ENCODE measurements at places on chromosomes 5 and 9.

DNA sequence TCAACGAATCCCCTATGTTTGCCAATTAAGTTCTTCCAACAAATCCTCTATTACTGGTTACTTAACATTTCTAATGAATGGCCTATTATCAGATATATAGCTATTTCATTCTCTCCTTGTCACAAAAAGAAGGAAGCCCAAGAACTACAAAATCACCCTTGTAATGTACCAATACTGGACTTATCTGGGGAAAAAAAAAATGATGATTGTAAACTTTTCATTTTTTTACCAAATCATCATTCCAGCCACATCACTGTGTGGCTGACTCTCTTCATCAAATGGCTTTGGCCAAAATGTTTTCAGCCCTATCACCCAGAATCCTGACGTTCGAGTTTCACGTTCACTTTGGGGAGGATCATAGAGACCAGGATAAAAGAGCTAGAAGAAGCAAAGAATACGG, 216.7 kb downstream of the ACTL7B start:
- no peak for DNase-seq

GRCh38 chr9:83449166-83449565, 89.0 kb downstream of the FRMD3 start:
- DNase-seq: no peak

- DNase-seq: no peak
These were observed at the start of gene SMIM23 for GRCh38 chr5:171785517-171785916. SMIM23 (plus strand) TSS chr5:171785817; CDS start chr5:171785872, 55 bp downstream.

- no peak for DNase-seq
These were observed 184.2 kb upstream of the TMEM161B start for GRCh38 chr5:88452820-88453219.

GRCh38 chr9:129810788-129811187, 7.8 kb downstream of the TOR1B start:
- no peak for DNase-seq

GRCh38 chr5:138077064-138077696, 6.7 kb upstream of the WNT8A start:
- peak; percentile 71 for DNase-seq

DNA sequence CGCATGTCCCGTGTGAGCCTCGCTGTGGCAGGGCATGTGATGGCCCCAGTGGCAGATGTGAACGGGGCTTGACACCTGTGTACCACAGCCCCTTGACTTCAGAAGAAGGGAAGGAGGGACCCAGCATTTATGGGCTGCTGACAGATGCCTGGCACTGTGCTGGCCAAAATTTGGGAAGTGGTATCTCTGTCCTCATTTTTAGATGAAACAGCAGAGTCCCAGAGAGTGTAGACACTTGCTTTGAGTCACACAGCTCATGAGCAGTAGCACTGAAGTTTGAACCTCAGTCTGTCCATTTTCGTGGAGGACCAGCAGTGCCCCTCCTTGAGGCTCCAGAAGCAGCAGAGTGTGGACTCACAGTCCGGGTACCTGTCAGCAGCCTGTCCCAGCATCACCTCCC, 16.5 kb downstream of the NEK6 start:
- DNase-seq: no peak

GRCh38 chr9:34272101-34272541, 56.9 kb downstream of the KIF24 start:
- DNase-seq: no peak

DNA sequence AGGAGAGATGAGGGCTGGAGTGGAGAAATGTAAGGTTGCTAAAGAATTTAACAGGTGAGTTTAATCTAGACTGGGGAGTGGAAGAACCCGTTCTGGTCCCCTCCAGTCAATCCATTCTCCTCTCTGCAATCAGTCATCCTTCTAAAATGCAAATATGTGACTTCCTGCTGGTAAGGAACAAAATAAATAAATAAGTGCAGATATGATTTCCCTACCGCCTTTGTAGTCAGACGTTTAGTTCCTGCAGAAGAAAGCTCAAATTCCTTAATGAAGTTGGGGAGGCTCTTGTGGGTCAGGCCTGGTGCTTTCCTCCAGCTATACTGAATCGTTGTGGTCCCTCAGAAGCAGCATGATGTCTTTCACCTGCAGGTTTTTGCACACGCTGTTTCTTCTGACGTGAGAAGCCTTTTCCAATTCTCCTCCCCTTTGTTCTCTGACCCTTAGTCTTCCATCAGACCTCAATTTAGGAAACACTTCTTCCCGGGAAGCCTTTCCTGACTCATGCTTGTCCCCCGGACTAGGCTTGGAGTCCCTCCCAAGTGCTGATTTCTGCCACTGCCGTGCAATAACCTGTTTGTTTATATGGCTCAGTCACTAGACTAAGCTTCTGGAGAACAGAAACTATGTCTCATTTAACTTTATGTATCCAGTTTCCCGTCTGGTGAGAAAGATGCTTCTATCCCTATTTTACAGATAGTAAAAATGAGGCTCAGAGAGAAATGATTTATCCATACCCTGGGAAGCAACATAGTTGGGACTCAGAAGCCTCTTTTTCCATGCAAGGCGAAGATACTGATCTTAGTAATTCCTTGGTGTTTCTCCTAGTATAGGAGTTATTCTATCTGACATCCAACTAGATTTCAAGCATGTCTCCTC, 1.3 kb downstream of the ATP6V1G1 start:
- no peak for DNase-seq

DNA sequence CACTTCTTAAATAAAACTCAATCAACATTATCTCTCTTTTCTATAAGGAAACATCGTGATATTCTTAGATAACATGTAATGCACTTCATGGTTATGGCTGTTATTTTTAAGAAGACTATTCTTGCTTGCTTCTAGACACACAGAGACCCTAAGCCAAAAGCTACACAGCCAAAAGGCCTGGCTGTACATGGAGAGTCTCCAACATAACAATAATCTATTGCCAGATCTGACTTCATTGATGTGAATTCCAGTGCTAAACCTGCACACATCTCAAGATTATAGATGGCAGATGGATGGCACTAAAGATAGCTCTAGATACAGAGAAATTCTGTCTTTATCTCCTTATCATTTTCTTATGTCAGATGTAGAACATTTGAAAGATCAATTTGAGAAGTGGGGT, 811.6 kb upstream of the ZNF608 start:
- DNase-seq: no peak

- peak; percentile 5 for DNase-seq
These were observed 58.9 kb downstream of the NREP start for GRCh38 chr5:111697881-111698757.

DNA sequence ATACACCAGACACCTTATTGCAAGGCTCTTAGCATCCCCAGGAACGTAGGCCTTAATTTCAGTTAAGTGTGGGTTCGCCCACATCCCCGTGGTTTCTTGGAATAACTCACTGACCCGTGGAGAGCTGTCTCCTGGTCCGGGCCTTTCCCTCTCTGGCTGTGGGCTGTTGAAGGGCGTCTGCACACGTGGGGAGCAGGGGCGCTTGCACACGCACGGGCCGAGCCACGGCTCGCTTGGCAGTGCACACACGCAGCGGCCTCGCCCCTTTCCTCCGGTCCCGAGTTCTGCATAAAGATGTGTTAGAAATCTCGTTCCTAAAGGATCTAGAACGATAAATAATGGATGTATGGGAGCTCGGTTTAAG, 141.9 kb downstream of the PBX3 start:
- DNase-seq: peak; percentile 71

GRCh38 chr5:112142769-112143270, 276.3 kb downstream of the EPB41L4A start:
- no peak for DNase-seq

- DNase-seq: no peak
These were observed 129.1 kb downstream of the MACROH2A1 start for GRCh38 chr5:135269931-135270421.

Data from midbrain (tissue), 1 donor.